Left lung (tissue), 14 donors: ENCODE measurements at places on chromosomes 5 and 9.

GRCh38 chr5:320524-321229 lies 837 bp upstream of the AHRR start:
- no peak for DNase-seq

DNA sequence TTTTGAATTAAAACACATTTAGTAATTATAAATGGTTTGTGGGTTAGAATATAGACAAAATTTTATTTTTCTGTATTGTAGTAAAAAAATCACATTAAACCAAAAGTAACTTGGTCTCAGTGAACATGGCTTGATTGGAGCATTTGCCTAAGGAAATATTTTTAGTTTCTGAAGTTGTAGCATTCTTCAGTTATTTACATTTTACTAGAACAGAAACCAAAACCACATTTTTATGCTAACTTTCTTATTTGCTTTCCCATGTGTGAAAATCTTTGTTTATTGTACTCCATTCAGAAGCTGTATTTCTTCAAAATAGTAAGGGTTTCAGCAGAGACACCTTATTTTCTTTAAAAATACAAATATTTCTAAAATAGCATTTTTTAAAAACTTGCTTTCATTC lies 129.9 kb downstream of the SGCD start:
- DNase-seq, result no peak

GRCh38 chr9:105673850-105674387 lies 11.7 kb downstream of the TAL2 start:
- DNase-seq, result no peak

- DNase-seq, result no peak
Measured at GRCh38 chr5:177509991-177510566, 453 bp upstream of the DOK3 start.

GRCh38 chr9:4106081-4106759 lies 193.6 kb downstream of the GLIS3 start:
- DNase-seq, result no peak

GRCh38 chr9:135584371-135584770 lies 22.8 kb downstream of the PAEP start:
- no peak for DNase-seq

GRCh38 chr5:157463621-157464518 lies 3.9 kb downstream of the NIPAL4 start:
- DNase-seq, result no peak
